Thoracic aorta (tissue), 2 donors: ENCODE measurements at places on chromosomes 3 and 15. TPM values are rescaled to one million over a fixed set of nuclear protein-coding genes. Genes with fewer than 3 reads are reported as not detected.

Gene TNK2
- total RNA-seq, result 38.9 TPM

Gene HIGD2B
- total RNA-seq, result not detected

DNA sequence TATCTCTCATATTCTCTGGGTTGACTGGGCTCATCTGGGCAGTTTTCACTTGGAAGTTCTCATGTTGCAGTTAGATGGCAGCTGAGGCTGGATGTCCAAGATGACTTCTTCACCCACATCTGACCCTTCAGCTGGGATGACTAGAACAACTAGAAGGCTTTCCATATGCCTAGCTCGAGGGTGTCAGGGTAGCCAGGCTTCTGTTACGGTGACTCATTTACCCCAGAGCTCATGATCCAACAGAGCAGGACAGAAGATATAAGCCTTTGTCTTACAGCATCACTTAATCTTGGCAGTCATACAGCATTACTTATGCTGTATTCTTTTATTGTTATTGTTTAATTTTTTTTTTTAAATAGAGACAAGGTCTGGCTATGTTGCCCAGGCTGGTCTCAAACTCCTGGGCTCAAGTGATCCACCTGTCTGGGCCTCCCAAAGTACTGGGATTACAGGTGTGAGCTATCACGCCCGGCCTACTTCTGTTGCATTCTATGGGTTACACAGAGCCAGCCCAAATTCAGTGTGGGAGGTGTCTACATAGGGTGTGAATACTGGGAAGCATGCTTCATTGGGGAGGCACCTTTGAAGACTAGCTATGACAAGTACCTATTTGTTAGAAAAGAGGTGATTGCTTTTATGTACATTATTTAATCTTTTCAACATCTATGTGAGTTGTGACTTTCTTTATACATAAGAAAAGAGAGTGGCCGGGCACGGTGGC, 10.7 kb downstream of the HMCES start:
- no peak for DNase-seq
- no peaks in the 10 kb centered on the region for H3K27me3 ChIP-seq
- no peak overlapping the region for H3K27ac ChIP-seq
- no peaks in the 10 kb centered on the region for H3K4me1 ChIP-seq

Gene SERINC4
- not detected for total RNA-seq

DNA sequence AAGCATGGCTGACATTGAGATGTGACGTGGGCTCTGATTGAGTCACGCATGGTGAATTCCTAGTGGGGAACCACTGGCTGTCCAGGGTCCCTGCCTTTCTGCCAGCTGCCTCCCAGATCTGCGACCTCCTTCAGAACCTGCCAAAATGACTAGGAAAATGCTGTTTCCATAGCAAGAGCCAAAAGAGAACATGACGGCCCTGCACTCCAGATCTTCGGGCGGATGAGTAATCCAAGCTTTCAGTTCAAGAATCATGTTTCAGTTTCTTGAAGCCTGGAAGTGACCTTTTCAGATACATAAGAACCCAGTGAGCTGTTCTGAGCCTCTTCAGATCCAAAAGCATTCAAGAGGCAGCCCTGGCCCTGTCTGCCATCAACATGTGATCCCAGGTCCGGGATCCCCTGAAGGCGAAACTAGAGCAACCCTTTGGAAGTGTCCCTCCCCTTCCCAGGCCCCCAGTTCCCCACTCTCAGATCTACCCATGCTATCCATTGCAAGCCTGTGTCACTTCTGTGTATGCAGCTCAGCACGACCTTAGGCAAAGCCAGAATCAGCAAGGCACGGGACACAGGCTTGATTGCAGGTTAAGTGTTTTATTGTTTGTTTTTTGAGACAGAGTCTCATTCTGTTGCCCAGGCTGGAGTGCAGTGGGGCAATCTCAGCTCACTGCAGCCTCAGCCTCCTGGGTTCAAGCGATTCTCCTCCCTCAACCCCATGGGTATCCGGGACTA, 19.7 kb downstream of the ANKRD63 start:
- H3K27me3 ChIP-seq, result no peaks in the 10 kb centered on the region
- no peaks in the 10 kb centered on the region for H3K36me3 ChIP-seq
- H3K4me1 ChIP-seq, result no peaks in the 10 kb centered on the region
- DNase-seq, result no peak

Gene IL17RE
- total RNA-seq, result 5.7 TPM

DNA sequence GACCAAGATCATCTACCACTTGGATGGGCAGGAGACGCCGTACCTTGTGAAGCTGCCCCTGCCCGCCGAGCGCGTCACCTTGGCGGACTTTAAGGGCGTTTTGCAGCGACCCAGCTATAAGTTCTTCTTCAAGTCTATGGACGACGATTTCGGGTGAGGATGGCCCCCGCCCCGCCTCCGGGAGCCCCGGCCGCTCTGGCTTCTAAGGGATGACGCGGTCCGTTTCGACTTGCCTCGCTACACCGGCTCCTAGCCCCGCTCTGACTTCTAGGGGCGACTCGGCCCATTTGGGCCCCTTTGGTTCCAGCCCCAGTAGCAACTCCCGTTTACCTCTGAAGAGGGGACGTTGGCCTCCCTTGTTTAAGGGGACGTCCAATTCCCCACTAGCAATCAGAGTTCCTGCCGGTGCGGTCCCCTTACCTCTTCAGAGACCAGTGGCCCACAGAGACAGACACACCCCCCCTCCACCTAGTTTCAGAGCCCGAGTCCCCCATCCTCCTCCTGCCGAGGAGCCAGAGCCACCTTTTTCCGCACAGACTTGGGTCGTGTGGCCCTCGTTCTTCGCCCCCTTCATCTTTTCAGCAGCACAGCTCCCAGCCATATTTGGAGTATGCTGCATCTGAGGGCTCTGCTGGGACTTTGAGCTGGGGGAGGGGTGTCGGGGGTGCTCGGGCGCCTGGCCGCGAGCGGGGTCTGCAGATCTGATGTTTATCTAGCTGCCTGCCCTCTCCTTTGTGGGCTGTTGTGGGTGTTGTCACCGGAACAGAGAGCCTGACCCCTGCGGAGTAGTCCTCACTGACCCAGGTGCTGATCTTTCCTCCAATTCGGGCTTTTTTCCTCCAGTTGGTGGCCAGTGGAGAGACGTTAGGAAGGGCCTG, 706 bp downstream of the DVL3 start:
- peak overlapping the region; percentile 93 for H3K27ac ChIP-seq
- H3K4me1 ChIP-seq, result peaks cover 40% of the 10 kb centered on the region
- no peaks in the 10 kb centered on the region for H3K36me3 ChIP-seq
- DNase-seq, result no peak
- H3K4me3 ChIP-seq, result peak overlapping the region; percentile 95
- H3K27me3 ChIP-seq, result no peaks in the 10 kb centered on the region

Gene GOLGA8J
- 1.2 TPM for total RNA-seq

GRCh38 chr3:187162265-187162953, 23.1 kb upstream of the RPL39L start:
- H3K36me3 ChIP-seq, result no peaks in the 10 kb centered on the region
- H3K27me3 ChIP-seq, result no peaks in the 10 kb centered on the region
- H3K4me3 ChIP-seq, result no peak overlapping the region
- no peak overlapping the region for H3K27ac ChIP-seq
- H3K4me1 ChIP-seq, result no peaks in the 10 kb centered on the region

- H3K27ac ChIP-seq, result peak overlapping the region; percentile 82
- H3K4me3 ChIP-seq, result no peak overlapping the region
- no peak for DNase-seq
- H3K36me3 ChIP-seq, result no peaks in the 10 kb centered on the region
- H3K27me3 ChIP-seq, result no peaks in the 10 kb centered on the region
- H3K4me1 ChIP-seq, result peaks cover 37% of the 10 kb centered on the region
Measured at GRCh38 chr3:58021962-58022361, 13.7 kb downstream of the FLNB start.

DNA sequence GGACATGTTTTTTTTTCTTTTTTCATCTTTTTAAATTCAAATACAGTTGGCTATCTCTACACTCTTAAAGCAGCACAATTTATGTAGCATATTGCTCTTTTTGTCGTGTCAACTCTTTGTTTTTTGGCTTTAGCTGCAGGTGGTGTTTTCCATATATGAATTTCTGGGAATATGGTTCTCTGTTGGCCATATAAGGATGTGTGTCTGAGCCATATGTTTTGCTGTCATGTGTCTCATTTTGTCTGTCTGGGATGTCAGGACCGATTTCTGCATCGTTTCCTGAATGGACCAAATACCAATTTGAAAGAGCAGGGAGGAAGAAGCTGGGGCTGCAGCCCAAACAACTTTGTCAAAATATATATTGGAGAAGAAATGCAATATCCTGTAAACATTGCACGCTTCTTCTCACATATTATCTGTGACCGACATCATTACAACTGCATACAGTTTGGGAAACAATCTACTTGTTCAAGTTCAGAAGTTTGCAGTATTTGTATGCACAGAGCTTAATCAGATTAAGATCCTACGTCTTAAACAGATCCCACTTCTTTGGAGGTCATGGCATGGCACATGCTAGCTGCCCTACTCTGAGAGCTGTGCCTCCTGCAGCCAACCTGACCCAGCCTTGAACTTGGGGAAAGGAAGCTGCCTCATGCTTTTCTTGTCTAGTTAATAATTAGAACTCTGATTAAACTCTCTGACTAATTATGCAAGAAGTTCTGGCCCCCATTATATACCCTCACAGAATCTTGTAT, 4.0 kb upstream of the SATB1 start:
- no peak overlapping the region for H3K27ac ChIP-seq
- no peak for DNase-seq

- no peaks in the 10 kb centered on the region for H3K36me3 ChIP-seq
- no peak overlapping the region for H3K4me3 ChIP-seq
- no peaks in the 10 kb centered on the region for H3K4me1 ChIP-seq
Measured at GRCh38 chr3:95813244-95813643, 1001.1 kb upstream of the EPHA6 start.

Gene CSTA
- 12.3 TPM for total RNA-seq

Gene PIF1
- 9.0 TPM for total RNA-seq

- H3K27ac ChIP-seq, result no peak overlapping the region
- no peak overlapping the region for H3K4me3 ChIP-seq
- no peaks in the 10 kb centered on the region for H3K36me3 ChIP-seq
- DNase-seq, result no peak
- no peaks in the 10 kb centered on the region for H3K27me3 ChIP-seq
- H3K4me1 ChIP-seq, result no peaks in the 10 kb centered on the region
Measured at GRCh38 chr15:89760303-89761008, 9.4 kb upstream of the MESP1 start.

- peaks cover 44% of the 10 kb centered on the region for H3K4me1 ChIP-seq
- H3K27ac ChIP-seq, result peak overlapping the region; percentile 98
- no peak overlapping the region for H3K4me3 ChIP-seq
- H3K36me3 ChIP-seq, result peaks cover 16% of the 10 kb centered on the region
Measured at GRCh38 chr3:14147066-14147435, 22.2 kb downstream of the TMEM43 start.

DNA sequence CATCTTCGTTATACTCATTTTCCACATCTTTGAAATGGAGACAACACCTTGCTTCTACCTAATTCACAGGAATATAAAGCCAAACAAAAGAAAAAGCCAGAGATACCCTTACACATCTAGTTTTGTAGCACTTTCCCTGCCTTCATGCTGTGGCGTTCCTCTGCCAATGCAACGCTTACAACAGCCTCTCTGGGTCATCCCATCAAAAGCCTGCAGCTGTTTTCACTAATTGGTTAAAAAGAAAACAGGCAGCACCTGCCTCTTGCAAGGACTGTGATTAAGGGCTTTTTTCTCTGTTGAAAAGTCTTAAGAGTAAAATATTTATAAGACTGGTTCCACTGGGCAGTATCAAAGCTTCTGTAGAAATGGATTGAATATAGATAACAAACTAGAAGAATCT, 120.3 kb downstream of the FMN1 start:
- H3K27ac ChIP-seq, result no peak overlapping the region
- no peaks in the 10 kb centered on the region for H3K27me3 ChIP-seq
- H3K4me3 ChIP-seq, result no peak overlapping the region
- no peak for DNase-seq
- H3K36me3 ChIP-seq, result no peaks in the 10 kb centered on the region
- no peaks in the 10 kb centered on the region for H3K4me1 ChIP-seq

Gene MAGI1
- total RNA-seq, result 88.5 TPM

GRCh38 chr3:7728566-7729519, 772.8 kb upstream of the LMCD1 start:
- DNase-seq, result no peak
- H3K27ac ChIP-seq, result no peak overlapping the region
- H3K36me3 ChIP-seq, result no peaks in the 10 kb centered on the region
- no peaks in the 10 kb centered on the region for H3K4me1 ChIP-seq

DNA sequence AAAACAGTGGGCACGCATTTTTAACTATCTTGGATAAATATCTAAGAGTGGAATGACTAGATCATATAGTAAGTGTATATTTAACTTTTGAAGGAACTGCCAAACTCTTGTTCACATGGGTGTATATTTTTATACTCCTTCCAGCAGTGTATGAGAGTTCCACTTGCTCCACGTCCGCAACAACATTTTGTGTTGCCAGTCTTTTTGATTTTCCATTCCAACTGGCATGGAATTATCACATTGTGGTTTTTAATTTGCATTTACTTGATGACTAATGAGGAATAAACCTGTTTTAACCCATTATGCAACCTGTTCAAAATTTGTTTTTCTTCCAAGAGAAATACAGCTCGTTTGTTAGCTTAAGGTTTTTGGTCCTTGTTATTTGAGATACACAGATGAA, 51.6 kb downstream of the ZNF621 start:
- no peaks in the 10 kb centered on the region for H3K27me3 ChIP-seq
- H3K4me3 ChIP-seq, result no peak overlapping the region
- H3K27ac ChIP-seq, result no peak overlapping the region
- no peaks in the 10 kb centered on the region for H3K36me3 ChIP-seq

Gene LACTB
- 11.6 TPM for total RNA-seq

- no peak overlapping the region for H3K4me3 ChIP-seq
- DNase-seq, result no peak
- H3K4me1 ChIP-seq, result no peaks in the 10 kb centered on the region
- no peaks in the 10 kb centered on the region for H3K27me3 ChIP-seq
Measured at GRCh38 chr3:43061101-43061895, 44.6 kb downstream of the POMGNT2 start.

DNA sequence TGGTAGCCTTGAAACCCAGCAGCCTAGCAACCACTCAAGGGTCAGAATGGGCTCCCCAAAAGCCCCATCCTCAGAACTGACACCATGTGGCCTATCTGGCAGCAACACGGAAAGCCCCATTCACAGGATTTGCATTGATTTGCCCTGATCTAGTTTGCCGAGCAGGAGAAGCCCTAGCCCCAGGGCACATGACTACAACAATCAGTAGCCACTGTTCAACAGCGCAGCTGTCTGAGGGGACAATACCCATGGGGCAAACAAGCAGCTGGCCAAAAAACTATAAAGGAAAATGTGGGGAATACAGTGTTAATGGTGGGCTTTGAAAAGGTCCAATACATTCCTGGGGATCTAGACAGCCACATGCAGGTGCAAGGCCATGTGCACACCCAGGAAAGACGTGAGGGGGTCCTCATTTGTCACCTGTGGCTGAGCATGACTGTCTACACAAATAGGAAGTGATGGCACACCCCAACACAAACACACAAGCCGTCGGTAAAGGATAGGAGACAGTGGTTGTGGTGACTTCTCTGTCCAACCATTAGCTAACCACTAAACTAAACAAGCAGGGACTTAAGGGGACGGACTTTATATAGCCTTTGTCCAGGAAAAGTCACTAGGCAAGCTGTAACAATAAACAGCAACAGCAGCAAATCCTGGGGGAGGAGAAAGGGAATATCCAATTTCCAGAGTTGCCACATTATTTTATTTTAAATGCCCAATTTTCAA, 113.7 kb downstream of the LRIG1 start:
- H3K4me3 ChIP-seq, result no peak overlapping the region
- no peaks in the 10 kb centered on the region for H3K27me3 ChIP-seq
- peaks cover 9% of the 10 kb centered on the region for H3K4me1 ChIP-seq
- H3K36me3 ChIP-seq, result peaks cover 40% of the 10 kb centered on the region

Gene DZIP1L
- total RNA-seq, result 61.1 TPM
